Skeletal muscle cell (primary cell): ENCODE measurements at places on chromosomes 5 and 9.

- no peak for DNase-seq
These were observed 49.1 kb downstream of the DOCK2 start for GRCh38 chr5:169686137-169686536.

GRCh38 chr5:76468635-76469425 is 65.7 kb downstream of the IQGAP2 start:
- no peak for DNase-seq

GRCh38 chr5:30693326-30693725 is 500.2 kb upstream of the CDH6 start:
- DNase-seq = no peak

GRCh38 chr5:14041528-14042192 is 97.2 kb upstream of the DNAH5 start:
- DNase-seq = no peak

DNA sequence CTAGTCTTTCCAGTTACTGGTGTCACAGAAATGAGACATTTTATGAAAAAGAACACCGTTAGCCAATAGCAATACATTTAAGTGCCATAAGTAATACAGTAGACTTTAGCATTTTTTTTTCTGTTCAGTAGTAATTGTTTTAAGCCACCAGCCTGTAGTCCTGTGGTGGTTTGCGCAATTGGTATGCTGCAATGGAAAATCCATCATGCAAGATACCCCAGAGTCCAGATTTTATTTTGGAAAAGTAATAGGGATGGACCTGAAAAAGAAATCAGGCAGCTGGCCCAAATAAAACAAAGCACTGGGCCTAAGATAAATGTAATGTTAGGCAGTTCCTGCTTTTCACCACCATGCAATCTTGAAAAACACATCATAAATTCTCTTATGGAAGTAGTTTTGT is 94.6 kb upstream of the RASGRF2 start:
- no peak for DNase-seq

DNA sequence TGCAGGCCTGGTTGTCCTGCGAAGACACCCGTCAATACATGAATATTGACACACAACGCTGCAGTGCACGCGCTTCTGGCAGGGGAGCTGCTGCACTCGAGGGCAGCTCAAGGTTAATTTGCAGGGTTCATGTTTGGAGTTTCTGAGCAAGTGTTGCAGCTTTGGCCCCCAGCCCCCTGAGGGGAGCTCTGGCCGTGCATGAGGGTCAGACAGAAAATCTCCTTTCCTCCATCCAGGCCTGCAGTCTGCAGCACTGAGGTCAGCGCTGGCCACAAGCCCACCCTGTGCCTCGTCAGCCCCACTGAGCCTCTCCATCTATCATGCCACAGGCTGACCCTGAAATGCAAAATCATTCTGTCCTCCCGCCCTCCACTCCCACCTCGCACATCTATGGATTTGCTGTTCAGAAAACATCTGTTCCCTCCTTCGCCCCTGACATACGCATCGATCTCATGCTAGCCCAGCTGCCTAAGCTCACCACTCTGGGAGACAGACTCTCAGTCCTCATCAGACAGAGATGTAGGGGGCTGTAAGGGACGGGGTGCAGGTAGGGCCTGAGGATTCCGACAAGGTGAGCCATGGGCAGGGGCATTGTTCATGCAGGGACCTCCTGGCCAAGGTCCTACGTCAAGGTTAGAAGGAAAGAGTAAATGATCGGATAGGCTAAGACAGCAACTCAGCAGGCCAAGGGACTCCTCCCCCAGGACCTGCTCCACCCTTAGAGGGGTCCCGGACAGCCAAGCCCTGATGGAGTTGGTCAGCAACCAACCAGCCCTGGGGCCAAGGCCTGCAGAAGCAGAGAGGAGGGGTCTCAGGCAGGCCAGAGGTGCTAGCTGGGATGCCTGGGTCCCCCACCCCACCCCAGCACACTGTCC is 125.1 kb downstream of the KCNIP1 start:
- DNase-seq = no peak

- no peak for DNase-seq
These were observed 89.2 kb downstream of the SEMA4D start for GRCh38 chr9:89408628-89409101.

DNA sequence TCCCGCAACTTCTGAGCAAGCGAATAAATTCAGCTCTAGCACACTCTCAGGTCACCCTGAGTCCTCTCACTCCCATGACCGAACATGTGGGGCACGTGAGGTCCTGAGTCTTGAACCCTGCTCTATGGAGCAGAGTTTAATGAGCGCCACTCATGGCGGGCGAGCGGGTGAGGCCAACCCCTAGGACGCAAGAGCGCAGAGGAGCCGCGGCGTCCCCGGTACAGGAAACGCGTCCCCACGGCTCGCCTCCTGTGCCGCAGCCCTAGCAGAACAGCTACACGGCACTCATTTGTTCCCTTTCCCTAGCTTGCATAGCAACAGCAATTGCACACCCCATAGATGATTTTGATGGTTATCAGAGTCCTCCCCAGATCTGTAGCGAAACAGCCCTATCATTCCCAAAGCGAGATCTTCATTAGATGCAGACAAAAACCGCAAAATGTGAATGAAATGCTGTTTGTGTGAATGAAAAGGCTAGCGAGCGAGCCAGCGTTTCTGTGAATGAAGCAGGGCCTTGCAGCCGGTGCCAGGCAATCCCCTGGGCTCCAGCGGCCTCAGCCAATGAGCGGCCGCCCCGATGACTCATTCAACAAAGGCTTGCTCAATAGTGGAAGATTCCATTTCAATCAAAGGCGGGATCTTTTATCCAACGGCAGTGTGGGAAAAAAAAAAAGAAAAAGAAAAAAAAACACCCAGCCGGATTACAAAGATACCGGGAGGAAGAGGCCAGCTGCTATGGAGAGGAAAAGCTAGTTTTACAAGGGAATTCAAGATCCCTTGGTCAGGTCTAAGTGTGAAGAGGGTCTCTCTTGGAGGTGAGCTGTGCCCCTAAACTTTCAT is 1.5 kb upstream of the SHC3 start:
- peak; percentile 90 for DNase-seq

DNA sequence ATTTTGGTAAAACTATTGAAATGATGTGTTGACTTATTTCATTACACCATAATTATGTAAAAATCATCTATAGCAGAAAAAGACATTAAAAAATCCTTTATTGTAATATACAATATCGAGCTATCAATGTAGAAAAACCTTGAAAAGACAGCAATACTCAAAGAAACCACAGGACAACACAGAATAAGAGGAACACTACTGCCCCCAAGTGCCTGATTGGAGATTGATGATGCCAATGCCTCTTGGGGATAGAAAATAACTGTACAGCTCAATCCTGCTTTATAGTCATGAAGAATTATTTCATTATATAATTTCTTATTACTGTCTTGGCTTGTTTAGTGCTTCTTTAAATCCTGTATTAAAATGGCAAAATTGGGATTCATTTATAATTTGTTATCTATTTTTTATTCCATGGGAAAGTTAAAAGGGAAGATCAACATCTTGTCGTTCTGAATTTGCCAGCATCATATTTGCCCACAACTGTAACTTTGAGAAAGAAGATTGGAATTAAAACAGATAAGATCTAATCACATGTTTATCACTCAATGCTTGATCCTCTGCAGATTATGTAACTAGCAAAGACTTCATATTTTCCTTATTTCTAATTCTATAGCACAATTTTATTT is 337.5 kb downstream of the CDH9 start:
- DNase-seq = no peak
